ENCODE measurements at places on chromosomes 4 and X.

GRCh38 chrX:69016293-69016941 is 148.8 kb downstream of the PJA1 start:
- DNase-seq, result no peak

DNA sequence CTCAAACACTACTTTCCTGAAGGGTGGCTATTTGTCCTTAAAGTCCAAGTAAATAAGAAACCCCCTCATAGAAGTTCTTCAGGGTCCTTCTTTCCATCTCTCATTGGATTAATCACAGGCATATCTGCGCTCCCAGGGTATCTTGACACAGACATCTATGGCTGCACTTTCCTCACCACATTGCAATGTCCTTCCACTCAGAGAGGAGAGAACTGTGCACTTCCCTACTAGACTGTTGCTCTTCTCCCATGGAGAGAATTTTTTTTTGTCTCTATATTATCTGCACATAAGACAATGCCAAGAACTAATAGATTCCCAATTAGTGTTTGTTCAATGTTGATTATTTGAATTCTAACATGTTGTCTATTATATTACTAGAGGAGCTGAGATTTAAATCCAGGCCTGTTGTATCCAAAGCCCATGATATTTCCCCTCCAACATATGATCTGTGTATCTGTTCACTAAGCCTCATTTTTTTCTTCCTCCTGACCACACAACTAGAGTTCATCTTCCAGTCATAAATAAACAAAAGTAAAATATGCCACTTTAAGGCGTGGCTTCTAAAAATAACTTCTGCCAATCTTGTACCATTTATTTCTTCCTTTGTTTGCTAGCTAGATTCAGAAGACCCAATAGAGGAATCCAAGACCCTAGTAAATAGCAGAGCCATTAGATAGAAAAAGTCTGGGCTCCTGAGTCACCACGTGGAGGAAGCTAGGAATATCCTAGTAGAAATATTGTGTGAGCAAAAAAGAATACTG is 61.5 kb upstream of the FAM241A start:
- no peak for DNase-seq

- DNase-seq, result no peak
Measured at GRCh38 chrX:38634665-38635064, 73.3 kb downstream of the TSPAN7 start.

DNA sequence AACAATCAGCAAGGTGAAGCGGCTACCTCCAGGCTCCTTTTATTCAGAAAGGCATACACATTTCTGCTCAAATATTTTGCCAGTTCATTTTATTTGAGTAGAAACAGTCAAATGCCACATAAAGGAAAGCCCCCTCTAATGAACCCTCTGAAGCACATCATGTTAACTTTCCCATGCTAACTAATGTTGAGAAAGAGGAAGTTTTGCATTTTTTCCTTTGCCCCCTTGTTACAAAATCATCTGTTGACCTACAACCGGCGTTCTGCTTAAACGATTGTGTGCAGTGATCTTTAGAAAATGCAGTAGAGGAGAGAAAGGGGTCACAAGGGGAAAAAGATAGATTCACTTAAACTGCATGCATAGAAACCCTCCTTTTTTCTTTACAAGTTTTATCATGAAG is 25.2 kb upstream of the ATXN3L start:
- no peak for DNase-seq

- DNase-seq, result no peak
Measured at GRCh38 chrX:9851890-9852289, 65.7 kb downstream of the SHROOM2 start.

- no peak for DNase-seq
Measured at GRCh38 chr4:128698386-128698785, 111.1 kb upstream of the JADE1 start.

Measured in muscle of leg (tissue), 16 donors.